ENCODE measurements at places on chromosomes 2 and 18.

DNA sequence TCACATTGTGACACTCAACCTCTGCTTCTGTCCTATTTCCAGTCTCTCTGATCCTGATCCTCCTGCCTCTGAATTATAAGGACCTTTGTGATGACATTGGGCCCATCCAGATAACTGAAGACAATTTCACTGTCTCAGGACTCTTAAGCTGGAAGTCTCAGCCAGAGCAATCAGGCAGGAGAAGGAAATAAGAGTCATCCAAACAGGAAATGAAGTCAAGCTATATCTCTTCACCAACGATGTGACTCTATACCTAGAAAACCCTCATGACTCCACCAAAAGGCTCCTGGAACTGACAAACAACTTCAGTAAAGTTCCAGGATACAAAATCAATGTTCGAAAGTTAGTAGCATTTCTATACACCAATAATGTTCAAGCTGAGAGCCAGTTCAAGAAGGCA lies 29.3 kb upstream of the TWIST2 start:
- no peak for DNase-seq

- no peak for DNase-seq
Observed at GRCh38 chr18:5275872-5276271, 19.7 kb downstream of the ZBTB14 start.

GRCh38 chr18:48902023-48902855 lies 48.5 kb downstream of the SMAD7 start:
- DNase-seq: no peak

GRCh38 chr18:47203626-47204464 lies 27.7 kb upstream of the IER3IP1 start:
- DNase-seq: no peak

DNA sequence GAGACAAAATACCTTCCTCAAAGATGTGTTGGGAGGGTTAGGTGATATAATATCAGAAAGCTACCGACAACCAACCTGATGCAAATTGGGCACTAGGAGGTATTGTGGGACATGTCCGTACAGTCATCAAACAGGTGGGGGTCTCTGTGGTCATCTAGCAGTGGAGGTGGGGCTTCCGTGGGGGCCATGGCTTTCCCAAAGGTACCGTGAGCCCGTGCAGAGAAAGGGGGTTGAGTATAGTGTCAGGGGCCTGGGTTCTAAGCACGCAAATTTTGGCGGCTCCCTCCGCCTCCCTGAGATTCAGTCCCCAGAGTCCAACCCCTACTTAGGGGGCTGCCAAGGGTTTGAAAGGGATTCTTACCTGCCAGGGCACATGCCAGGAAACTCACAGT lies 32.6 kb downstream of the HJURP start:
- DNase-seq: no peak

DNA sequence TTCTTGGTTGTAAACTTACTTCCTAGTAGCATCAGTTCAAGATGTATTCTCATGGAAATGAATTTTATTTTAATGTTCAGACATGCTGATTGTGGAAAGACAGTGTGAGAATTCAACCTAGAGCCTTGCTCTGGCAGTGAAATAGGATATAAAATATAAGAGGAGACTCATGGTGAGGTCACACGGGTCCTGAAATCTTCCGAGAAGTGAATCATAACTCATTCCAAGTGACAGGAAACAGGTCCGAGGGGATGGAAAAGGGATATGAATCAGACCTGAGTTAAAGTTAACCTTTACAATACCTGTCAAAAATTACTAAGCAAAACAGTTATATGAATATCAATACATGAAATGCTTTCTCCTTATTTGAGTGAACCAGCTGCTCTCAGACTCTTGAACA lies 185.2 kb upstream of the LRRTM1 start:
- DNase-seq: no peak

- no peak for DNase-seq
Observed at GRCh38 chr2:99469394-99469793, 20.4 kb downstream of the REV1 start.

DNA sequence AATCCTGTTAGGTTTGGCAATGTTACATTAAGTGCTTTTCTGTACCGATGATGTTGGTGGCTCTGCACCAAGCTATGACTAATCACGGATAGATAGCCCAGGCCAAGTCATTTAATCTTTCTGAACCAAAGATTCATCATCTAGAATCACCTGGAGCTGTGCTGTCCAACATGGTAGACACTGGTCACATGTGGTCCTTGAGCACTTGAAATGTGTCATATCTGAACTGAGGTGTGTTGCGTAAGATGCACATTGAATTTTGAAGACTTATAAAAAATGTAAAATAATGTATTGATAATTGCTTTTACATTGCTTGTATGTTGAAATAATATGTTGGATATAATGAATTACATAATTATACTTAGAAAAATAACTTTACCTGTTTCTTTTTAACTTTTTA lies 39.8 kb upstream of the NXPH2 start:
- DNase-seq: no peak

DNA sequence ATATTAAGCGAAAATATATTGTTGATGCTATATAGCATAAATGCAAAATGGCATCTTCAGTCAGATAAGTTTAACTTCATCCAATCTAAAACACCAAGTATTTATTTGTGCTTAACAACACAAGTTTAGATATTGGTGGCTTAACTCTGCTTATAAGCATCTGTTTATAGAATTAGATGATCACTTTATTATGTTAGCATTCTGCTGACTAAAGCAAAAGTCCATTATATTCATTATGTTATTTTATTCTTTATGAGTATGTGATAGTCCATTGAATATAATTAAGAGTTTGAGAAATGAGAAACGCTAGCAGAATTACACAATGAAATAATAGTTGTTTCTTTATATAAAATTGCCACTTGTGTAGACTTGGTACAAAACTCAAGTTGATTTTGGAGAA lies 401.2 kb upstream of the CDH7 start:
- no peak for DNase-seq

DNA sequence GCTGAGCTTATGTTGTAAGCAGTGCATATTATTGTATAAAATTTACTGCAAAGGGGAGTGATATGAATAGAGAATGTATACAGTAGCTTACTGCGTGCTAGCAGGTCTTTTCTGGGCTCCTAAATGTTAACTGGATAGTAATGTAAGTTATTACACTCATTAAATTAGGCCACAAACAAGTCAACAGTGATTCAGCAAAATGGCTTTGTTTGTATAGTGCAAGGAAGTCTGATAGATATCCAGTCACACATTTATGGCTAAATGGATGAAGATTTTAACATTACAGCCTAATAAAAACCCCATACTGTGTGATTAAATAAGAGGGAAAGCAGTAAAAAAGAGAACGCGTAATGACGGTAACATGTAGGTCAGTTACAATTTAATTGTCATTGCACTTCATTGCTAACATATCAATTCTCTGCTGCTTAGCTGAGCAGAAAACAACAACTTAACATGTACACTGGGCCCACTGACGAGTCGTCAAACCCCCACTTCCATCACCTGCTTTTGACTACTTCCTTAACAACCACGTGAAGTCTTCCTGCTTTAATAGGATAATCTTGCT lies 665.0 kb upstream of the FANCL start:
- DNase-seq: no peak

GRCh38 chr2:217886091-217886490 lies 116.7 kb downstream of the TNS1 start:
- no peak for DNase-seq

DNA sequence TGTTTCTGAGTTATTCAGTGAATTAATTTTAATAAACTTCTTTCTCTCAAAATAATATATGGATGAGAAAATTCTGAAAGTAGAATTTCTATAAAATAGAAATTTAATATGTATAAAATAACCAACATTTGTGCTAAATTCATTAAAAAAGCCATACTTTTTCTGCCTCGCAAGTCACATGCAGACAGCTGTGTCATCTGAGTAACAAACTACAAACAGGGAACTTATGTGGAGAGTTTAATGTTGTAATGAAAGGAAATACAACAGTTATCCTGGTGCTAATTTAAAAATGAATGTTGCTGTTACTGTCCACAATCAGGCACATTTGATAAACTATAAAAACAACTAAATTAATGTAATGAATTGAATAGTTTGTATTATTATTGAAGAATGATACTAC lies 22.2 kb downstream of the RMDN2 start:
- DNase-seq: no peak

DNA sequence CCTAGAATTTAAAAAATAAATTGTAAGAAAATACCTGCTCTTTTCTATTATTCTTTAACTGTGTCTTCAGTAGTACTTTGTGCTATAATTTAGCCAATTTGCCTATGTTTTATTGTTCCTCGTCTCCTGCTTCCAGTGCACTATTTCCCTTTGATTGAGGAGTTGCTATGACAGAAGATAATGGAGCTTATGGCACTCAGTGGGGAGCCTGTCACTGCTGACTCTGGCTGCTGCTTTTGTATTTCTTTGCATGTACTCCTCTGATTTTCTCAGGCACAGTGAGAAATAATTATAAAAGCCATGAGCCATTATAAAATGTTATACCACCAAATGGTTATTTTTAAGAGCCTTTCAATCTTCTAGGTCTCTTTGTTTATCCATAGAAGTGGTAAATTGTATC lies 1310.8 kb upstream of the SLC39A10 start:
- no peak for DNase-seq

GRCh38 chr2:50614056-50614455 lies 417.9 kb downstream of the NRXN1 start:
- DNase-seq: no peak

DNA sequence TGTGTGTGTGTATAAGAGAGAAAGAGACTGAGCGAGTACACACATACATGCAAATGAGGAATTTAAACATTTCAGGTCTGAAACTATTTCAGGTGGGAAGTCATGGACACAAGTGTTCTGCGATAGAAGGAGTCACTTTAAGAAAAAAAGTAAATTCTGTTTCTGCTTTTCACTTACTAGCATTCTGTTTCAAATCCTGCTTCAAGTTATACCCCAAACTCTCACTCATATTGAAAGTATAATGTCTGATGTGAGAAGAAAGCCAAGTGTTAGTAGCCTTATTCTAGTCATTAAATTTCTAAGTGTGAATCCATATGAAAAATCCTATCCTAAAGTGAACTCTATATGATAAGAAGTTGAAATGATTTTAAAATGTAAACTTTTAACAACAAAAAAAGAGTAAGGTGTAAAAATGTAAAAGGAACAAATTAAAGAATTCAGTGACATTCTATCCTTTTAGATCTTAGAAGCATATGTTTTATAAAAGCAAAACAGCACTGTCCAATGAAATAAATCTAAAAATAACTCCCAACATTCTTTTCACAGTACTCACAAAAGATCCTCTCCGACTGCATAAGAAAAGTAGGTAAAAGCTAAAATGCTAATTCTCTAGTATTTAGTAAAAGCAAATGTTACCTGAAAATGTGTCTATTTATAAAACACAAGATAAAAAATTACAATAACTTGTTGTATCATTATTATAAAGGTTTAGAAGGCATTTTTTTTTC lies 570.6 kb downstream of the ZEB2 start:
- no peak for DNase-seq

- DNase-seq: no peak
Observed at GRCh38 chr2:203808046-203808750, 59.4 kb upstream of the CTLA4 start.

GRCh38 chr2:10220902-10221391 lies 81.8 kb upstream of the HPCAL1 start:
- no peak for DNase-seq

- DNase-seq: no peak
Observed at GRCh38 chr2:108553209-108553919, 19.1 kb downstream of the LIMS1 start.

GRCh38 chr2:77028032-77028600 lies 494.1 kb downstream of the LRRTM4 start:
- DNase-seq: no peak

GRCh38 chr2:68857855-68858456 lies 13.2 kb downstream of the BMP10 start:
- no peak for DNase-seq

GRCh38 chr18:59009846-59010245 lies 129.8 kb upstream of the SEC11C start:
- DNase-seq: no peak

DNA sequence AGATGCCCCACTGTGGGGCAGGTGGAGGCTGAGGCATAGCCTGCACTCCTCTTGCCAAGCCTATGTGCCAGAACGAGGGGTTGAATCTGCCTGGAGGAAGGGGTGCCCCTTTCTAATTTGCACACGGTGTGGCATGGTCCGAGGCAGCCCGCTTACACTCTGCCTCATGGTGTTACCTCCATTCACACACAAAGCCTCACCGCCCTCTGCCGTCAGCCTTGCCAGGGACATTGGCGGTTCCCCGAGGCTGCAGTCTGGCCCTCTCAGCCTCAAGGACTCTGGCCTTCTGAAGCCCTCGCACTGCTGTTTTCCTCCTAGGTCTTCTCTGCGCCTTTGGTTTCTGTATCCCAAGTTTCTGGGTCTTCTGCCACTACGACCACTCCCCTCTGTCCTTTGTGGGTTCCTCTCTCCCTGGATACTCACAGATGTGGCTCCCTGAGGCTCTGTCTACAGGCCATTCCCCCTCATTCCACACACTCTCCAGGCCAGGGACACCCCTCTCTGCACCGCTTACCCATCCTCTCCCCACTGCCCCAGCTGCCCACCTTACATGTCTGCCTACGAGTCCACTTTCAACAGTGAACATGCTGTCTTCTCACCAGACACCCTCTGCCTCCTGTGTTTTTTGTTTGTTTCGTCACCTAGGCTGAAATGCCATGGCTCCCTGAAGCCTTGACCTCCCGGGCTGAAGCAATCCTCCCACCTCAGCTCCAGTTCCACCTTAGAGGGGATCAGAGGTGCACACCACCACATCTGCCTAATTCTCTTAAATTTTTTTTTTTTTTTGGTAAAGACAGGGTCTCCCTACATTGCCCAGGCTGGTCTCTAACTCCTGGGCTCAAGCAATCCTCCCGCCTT lies 7.9 kb upstream of the ASPRV1 start:
- DNase-seq: no peak

GRCh38 chr2:230234122-230234722 lies 8.7 kb downstream of the SP140 start:
- no peak for DNase-seq

GRCh38 chr2:234393354-234393753 lies 103.5 kb downstream of the ARL4C start:
- no peak for DNase-seq

- DNase-seq: no peak
Observed at GRCh38 chr2:160870729-160871465, 289.3 kb upstream of the TANK start.
